CD4-positive, alpha-beta T cell treated with Interferon gamma for 1 hour (primary cell): ENCODE measurements at places on chromosomes 4 and X.

GRCh38 chr4:17707671-17708070 lies 73.8 kb downstream of the FAM184B start:
- no peak for DNase-seq

- no peak for DNase-seq
These were observed 1016.7 kb upstream of the LCORL start for GRCh38 chr4:19038231-19038630.

DNA sequence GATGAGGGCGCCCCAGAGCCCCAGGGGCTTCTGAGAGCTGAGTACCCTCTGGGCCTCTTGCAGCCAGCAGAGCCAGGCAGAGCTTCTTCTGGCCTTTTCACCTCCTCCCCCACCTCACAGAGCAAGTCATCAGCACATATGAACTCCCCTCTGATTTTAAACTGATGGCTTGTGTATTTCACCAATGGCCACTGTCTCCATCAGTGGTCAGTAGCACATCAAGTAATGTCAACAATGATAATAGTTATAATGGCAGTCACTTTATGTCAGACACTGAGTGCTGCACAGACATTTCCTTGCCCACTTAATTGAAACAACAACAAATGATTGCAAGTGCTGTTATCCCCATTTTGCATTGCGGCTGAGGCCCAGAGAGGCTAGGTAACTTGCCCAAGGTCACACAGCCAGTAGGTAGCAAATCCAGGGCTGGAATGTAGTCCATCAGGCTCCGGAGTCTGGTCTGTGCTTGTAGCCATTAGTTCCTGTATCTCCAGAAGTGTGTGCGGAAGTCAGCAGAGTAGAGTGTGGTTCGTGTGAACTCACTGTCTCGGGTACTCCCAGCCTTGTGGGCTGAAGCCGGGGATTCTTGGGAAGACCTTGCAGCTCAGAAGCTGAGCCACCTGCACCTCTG lies 3.0 kb downstream of the ATP2B3 start:
- no peak for DNase-seq

GRCh38 chr4:185219551-185220344 lies 10.3 kb downstream of the SNX25 start:
- no peak for DNase-seq

DNA sequence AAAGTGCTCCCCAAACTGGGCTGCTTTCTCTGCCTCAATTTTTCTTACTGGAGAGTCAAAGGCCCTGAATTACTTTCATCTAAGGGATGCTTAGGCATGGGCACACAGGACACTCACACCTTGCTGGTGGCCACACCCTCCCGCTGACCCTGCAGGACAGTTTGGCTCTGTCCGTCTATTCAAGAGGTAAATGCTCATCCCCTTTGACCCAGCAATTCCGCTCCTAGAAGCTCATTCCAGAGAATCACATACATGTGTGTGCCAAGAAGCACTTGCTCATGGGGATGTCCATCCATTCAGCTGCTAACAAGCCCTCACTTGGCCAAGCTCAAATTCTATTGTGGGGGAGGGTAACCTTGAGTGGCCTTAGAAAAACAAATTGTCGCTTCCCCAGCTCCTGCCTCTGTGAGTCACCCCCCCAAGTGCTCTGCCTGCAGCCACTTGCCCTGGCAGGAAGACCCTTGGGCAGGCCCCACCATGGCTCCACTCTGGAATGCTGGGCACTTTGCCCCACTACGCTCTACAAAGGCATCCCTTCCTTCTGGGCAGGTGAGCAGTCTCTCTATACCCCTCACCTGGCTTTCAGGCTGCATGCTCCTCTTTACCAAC lies 54.5 kb downstream of the HTRA3 start:
- DNase-seq = no peak

DNA sequence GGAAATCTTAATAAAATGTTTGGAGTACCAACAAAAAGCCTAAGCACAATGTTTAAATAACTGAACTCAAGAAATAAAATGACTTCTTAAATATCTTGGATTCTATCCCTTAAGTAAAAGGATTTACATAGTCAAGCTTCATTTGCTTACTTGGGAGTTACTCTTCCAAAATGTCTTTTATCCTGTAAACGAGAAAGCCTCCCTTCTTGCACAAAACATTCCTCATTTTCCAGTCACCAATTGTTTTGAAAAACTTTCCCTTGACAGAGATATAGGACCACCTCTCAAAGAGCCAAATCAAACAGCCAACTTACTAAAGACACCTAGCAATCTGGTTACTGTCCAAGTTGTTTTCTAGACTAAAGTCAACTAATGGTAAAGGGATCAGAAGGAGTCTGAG lies 18.6 kb downstream of the PDGFC start:
- DNase-seq = no peak

- DNase-seq = no peak
These were observed 26.5 kb upstream of the HAND2 start for GRCh38 chr4:173556398-173557131.

DNA sequence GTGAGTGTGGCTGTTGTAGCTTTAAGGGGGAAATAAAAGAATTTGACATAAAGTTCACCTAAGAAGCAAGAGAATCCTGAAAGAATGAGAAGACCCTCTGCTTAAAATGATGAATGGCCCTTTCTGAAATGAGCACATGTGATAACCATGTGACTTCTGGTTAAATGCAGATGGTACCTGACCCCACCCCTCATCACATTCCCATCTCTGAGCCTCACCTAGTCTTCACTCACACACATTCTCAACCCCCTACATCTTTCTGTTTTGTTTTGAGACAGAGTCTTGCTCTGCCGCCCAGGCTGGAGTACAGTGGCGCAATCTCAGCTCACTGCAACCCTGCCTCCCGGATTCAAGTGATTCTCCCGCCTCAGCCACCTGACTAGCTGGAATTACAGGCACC lies 31.5 kb downstream of the SEPTIN6 start:
- no peak for DNase-seq

GRCh38 chrX:43481576-43481975 lies 174.5 kb upstream of the MAOA start:
- no peak for DNase-seq

GRCh38 chr4:177092807-177093206 lies 216.9 kb upstream of the NEIL3 start:
- no peak for DNase-seq

DNA sequence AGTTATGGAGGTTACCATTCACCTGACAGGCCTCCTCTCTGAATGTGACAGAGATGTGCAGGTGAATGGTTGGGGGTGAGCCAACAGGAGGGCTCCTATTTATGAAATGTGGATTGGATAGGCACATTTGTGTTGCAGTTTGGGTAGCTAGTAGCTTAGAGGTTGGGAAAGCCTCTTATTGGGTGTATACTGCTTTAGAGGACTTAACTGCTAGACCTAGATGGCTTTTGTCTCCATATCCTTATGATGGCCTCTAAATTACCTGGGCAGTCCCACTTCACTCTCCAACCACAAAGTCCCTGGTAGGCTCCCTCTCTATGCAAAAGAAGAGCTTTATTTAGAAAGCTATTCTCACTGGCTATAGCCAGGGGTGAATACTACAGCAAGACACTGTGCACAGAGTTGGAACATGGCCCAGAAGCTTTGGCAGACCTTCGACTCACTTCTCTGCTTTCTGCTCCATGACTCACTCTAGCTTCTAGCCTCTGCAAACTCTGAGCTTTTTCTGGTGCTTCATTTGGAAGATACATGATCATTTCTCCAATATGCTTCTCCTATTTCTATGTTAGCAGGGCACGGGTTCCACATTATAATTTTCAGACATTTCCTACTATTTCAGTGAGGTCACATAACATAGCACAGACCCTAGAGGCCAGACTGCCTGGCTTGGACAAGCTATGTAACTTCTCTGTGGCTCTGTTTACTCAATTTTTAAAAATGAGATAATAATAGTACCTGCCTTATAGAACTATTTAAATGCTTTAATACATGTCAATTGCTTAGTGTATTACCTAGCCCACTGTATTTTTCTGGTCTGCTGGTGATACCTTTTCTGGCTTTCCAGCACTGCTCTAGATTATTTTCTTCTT lies 6.0 kb upstream of the VGLL1 start:
- DNase-seq = no peak

DNA sequence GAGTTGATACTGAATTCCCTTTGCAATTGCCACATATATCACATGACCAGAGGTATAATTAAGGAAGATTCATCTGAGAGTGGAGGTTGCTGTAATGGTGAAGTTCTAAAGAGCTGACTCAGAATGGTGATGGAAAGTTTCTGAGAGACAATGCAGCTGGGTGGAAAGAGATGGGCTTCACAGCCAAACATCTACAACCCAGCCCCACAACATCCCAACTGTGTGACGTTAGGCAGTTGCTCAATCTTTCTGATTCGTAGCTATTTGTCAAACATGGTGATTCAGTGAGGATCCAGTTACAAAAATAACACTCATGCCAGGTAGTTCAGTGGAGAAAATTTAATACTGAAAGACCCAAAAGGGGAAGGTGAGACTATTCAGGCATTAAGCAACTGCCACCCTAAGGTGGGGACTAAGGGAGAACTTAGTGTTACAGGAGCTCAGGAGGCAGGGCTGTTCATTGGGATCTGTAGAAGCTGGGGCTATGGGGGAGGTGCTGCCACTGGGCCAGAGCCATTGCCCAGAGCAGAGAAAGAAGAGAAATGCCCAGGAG lies 6.9 kb upstream of the AFF1 start:
- no peak for DNase-seq

GRCh38 chr4:105291925-105292324 lies 145.2 kb downstream of the TET2 start:
- DNase-seq = no peak

DNA sequence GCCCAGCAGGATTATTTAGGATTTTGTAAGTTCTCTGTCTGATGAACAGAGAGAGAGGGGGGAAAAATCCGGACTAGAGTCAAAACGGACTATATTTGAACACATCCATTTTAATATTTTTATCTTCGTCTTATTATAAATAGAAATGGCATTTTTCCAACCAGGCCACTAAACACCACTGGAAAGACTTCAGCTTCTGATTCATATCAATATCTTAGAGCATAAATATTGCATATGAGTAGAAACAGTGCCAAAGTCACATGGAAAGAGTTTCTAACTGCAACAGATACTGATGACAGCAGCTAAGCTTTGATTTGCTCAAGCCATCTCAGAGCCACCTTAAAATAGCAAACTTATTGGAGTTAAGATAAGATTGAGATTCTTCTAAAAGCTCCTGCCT lies 456 bp downstream of the PPARGC1A start:
- DNase-seq = no peak

GRCh38 chr4:42646999-42647541 lies 9.8 kb downstream of the ATP8A1 start:
- no peak for DNase-seq

GRCh38 chr4:163744861-163745260 lies 250.4 kb downstream of the TMA16 start:
- DNase-seq = no peak

DNA sequence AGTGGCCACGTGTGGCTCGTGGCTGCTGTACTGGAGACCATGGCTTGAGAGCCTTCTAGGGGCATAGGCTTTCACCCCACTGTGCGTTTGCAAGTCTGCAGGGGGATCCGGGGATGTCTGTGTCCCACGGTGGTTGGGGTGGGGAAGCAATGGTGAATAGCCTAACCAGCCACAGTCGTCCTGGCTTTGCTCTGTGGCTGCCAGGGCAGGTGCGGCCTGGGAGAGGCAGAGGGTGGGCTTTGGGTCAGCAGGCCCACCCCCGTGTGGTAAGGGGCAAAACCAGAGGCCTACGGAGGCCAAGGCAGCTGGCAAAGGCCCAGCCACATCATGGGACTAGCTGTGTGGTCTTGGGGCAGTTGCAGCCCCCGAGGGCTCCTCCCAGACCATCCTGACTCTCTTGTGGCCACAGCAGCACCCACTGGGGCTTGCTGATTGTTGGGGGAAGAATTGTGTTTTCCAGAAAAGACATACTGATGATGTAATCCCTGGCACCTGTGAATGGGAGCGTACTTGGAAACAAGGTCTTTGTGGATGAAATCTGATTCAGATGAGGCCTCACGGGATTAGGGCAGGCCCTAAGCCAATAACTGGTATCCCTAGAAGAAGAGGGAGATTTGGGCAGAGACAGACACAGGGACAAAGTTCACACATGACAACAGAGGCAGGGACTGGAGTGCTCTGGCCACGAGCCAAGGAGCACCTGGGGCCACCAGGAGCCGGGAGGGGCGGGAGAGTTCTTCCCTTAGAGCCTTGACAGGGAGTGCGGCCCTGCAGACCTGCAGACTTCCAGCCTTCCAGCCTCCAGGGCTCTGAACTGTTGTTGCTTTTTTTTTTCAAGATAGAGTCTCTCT lies 2.9 kb downstream of the CPZ start:
- DNase-seq = no peak

GRCh38 chrX:110257889-110258288 lies 60.0 kb downstream of the AMMECR1 start:
- no peak for DNase-seq
